Activated CD4-positive, CD25-positive, alpha-beta regulatory T cell treated with anti-CD3 and anti-CD28 coated beads, Interleukin-2, amount 50 U/mL, for 24 hours (primary cell): ENCODE measurements at places on chromosomes 12 and 14.
A peak's percentile ranks its signal among the peaks of the same experiment; 100 is the strongest.

- no peak for ATAC-seq
These were observed 4.7 kb downstream of the ASIC1 start for GRCh38 chr12:50061946-50062686.

GRCh38 chr12:52223406-52224039 is 9.5 kb upstream of the KRT7 start:
- no peak for ATAC-seq

DNA sequence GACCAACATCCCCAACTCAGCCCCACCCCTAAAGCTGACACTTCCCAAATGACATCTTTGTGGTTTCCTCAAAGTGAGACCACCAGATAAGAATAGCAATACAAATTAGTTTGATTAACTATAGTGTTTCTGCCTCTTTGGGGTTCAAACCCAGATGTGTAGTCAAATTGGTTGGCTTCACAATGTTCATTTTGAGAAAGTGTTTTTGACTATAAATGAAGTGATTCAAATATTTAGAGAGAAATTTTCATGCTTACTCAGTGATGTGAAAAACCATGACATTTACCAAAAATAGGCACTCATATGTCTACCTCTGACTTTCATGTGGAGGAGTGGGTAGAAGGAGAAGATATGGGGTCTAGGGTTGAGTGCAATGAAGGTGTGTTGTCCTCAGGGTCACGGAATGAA is 218.4 kb downstream of the BCAT1 start:
- ATAC-seq: peak; percentile 82

DNA sequence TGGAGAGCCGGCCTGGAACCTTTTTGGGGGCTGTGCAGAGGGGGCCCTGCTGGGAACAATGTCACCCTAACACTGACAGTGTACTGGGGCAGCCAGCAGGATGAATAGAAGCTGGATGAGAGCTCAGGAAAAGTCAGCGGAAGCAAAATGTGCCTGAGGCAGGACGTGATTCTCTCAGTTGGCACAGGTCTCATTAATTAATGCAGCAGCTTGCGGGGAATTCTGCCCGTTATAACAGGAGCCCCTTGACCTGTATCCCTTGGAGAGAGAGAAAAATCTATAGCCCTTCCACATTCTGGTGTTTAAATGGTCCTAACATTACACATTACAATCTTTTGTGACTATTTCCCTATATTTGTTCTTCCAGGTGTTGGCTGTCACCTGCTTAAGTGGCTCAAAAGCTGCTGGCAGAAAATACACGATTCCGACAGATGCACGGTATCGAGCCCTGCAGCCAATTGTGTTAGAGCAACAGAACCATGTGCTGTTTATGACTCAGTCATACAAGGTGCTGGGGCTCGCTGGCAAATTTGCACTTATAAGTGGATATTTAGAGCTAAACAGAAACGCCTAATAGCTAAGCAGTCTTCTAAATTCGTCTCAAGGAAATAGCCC is 854.7 kb downstream of the AACS start:
- no peak for ATAC-seq

DNA sequence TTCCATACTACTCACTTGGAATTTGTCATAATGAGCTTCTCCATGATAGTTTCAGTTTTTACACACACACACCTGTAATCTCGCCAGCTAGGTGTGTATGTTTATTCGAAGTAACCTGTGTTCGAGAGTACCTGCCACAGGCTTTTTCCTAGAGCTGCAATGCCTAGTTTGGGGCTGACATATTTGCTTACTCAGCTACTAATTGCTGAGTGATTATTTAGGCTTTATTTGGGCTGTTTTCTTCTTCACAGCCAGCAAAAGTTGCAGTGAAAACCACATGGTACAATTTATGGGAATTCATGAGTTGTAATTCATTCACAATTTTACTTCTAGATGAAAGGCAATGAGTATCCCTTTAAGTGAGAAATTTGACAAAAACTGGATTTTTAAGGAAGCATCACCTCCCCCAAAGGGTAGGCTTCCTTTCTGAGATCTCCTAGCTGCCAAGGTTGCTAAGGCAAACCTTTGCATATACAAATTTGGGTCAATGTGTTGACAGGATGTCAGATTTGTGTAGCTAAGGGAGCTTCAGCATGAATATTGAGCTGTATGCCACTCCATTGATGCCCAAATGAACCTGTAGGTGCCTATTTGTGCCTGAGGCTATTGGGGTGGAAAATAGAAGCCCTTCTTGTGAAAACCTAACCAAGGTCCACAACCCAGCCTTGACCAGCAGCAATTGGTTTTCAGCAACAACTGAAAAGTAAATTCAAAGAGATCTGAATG is 108.7 kb upstream of the OTX2 start:
- no peak for ATAC-seq

GRCh38 chr14:98689951-98690350 is 582.0 kb downstream of the BCL11B start:
- no peak for ATAC-seq

DNA sequence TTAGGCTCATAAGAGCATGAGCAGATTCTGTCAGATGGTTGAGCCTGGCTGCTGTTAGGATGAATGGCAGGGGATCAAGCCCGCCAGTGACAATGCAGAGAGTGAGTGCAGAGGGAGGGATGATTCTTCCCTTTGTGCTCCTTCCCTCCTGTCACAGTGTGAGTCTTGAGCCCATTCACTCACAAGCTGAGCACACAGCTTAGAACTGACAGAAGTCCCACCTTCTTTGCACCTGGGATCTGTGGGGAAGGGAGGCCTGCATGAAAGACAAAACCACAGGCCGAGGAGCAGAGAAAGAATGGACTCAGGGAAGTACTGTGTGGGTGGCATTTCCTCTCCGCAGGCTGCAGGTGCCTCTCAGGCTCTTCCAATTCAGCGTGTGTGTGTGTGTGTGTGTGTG is 160.6 kb downstream of the KCNA5 start:
- no peak for ATAC-seq

DNA sequence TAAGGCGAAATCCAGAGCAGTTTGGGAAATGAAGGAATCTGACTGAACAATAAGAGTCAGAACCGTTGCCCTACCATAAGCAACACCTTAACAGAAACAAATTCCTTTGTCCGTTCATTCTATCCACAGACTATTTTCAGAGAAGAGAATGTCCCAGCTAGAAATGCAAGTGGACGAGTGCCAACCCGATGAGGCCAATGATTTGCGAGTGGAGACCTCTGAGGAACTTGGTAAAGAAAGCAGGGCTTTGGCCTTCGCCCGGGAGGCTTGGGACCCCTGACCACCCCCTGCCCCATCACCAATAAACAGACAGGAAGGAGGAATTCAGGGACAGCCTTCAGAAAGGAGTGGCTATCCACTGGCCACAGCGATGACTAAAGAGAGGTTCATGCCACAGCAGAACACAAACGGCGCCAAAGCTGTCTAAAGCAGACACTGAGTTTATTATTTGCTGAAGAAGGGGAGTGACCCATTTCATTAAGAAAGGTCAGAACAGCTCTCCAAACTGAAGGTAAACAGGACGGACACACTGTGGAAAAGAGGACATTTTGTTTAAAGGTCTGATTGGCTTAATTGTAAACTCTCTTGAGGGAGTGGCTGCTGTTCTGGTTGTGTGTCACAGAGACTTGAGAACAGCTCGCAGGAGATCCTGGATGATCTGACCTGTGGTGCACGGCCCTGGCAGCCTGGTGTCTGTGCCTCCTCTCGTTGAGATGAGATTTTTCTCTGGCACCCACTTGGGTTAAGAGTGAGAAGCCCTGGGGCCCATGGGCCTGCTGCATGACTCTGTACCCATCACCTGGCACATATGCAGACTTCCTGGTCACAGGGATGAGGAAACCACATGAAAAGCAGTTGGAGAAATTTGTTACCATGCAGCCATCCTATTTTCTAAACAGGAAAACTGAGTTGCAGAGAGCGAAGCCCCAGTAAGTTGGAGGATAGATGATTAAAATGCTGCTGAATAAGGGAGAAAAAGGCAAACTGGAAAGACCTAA is 142.0 kb upstream of the PZP start:
- ATAC-seq: no peak

GRCh38 chr12:4216187-4216927 is 57.2 kb upstream of the CCND2 start:
- peak; percentile 50 for ATAC-seq
